ENCODE measurements at places on chromosomes 7 and 10.

DNA sequence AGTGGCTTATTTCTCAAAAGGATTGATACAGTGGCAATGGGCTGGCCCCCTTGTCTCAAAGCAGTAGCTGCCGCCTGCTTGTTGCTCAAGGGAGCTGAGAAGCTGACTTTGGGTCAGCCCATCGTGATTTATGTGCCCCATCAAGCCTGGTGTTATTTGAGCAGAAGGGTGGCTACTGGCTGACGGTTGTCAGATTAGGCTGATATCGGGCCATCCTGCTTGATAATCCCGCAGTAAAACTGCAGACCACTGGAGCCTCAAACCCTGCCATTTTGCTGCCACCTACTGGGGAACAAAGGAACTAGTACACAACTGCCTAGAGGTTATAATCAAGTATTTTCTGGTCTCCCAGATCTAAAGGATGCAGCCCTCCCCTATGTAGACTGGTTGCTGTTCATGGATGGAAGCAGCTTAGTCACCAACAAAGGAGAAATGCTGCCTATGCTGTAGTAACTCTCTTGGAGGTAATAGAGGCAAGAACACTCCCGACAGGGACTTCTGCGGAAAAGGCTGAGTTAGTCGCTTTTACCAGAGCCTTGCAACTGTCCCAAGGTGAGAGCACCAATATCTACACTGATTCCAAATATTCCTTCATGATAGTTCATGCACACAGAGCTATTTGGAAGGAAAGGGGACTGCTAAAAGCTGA, 65.9 kb upstream of the ZNF92 start:
- DNase-seq: peak; percentile 50

DNA sequence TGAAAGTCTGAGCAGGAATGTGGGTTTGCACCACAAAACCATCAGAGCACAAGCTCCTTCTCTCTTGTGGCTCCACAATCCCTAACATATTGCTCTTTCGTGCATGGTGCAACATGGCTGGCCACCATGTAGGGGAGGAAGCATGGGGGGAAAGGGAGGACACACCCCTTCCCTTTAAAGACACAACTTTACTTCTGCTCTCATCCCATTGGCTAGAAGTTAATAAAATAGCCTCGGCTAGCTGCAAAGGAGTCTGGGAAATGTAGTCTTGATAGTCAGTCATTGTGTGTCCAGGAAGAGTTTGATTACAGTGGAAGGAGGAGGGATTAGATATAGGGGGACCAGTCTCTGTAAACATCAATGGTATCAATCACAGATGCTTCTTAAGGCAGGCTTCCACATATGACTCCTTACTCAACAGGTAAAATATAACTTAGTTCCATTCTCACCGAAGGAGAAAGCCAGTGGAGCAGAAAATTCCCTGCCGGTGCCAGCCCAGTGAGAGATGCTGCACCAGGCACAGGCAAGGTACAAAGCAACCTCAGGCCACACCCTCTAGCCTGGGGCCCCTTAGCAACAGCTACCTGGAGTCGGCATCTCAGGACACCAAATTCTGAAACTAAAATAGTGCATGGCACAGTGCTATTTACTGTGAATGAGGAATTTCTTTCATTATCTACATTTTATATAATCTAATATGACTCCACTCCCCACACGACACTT, 124.7 kb upstream of the CTBP2 start:
- no peak for DNase-seq

DNA sequence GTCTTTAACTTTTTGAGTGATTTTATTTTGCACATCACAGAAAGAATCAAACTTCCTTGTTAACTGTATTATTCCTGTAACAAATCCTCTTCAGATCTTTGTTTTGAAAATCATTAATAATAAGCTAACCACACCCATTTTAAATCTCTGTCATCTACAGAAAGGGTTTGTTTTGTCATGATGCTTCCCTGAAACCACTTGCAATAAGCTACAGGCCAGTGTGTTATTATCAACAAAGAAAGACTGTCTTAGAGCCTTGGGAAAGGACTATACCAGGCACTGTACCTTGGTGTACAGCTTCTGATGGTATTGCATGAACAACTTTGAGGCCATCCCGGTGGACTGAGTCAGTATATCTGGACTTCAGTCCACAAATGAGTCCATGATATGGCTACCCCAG, 145.3 kb upstream of the FAM3C start:
- DNase-seq: no peak

DNA sequence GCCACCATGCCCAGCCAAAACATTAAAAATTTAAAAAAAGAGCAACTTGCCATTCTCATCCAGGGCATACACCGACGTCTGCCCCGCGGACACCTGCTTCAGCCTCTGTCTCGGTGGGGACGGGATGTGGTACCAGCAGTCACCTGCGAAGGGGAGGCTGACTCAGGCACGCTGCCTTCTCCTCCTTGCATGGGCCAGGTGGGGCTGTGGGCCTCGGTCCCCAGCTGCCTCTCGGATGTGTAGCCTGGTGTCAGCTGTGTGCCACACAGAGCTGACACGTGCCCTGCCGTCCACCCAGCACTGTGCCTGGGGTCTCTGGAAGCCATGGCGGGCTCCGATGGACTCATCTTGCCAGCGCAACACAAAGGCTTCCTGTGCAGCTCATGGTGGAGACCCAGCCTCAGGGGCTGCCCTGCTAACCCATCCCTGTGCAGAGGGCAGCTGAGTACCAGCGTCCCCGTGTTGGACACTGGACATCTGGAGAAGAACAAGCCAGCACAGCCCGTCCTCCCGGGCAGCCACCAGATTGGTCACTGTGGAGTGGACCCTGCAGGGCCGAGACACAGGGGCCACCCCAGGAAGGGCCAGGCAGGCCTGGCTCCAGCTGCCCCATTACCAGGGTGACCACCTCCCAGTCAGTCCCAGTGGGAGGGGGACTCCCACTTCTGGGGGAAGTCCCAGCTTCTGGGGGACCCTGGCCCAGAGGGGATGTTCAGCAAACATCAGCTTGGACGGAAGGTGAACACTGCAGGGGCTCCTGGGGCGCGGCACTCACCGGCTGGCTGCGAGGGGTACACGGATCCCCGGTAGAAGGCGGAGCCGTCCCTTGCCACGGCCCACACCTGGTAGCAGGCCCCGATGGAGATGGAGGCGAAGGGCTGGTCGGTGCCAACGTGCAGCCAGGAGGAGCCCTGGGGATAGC, 10.6 kb downstream of the BHLHA15 start:
- DNase-seq: no peak

- no peak for DNase-seq
Observed at GRCh38 chr7:94414481-94414880, 19.8 kb downstream of the COL1A2 start.

GRCh38 chr7:155453296-155454182, 4.4 kb upstream of the EN2 start:
- no peak for DNase-seq

DNA sequence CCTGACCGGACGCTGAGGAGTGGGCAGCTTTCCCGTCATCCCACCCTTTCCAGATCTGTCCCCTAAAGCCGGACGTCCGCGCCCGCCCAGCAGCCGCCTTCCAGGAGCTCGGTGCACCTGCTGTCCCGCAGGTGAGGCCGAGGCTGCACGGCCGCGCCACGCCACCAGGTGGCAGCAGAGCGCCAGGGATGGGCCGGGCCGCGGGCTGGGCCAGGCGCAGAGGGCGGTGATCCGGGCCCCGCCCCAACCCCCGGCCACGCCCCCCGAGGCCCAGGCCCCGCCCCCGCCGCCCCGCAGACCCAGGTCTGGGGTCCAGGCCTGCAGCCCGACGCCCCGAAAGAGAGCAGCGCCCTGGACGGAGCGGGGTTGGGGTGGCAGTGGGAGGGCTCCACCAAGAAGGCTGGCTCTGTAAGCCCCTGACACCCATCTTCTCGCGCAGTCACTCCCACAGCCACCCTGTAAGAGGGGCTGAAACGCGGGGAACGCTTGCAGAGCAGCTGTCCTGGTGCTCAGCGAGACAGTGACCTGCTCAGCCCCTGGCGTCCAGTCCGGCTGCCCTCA, 32.2 kb downstream of the FOXL3 start:
- DNase-seq: peak; percentile 74

DNA sequence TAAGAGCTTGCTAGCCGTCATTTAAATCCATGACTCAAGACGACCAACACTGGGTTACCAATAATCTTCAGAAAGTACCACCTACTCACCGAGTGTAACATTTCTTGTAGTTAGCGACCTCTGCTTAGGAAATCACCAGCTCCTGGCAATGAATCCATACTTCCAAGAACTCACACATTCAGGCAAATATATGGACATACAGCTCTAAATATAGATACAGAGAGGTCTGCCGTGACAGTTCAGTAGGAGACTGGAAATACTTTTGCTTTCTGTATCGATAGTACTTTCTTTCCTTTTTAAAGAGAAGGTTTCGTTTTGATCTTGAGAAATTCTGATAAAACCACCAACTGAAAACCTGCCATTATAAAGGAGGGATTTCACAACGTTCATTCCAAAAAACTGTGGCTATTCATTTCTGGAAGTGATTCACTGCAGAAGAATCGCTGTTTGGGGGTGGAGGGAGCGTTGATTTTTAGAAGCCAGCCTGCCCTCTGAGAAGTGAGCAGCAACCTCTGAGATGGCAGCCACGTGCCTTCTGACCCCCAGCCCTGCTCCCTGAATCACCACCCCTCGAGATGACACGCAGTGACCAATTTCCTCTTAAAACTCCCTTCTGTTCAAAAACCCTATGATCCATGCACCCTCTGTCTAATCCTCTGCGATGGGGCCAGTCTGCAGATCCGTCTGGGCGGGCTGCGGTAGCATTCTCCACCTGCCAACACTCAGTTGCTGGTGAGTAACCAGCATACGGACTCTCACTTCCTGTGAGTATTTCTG, 179.0 kb upstream of the KLF14 start:
- peak; percentile 66 for DNase-seq

- DNase-seq: no peak
Observed at GRCh38 chr10:124596962-124597845, 135.6 kb downstream of the LHPP start.

DNA sequence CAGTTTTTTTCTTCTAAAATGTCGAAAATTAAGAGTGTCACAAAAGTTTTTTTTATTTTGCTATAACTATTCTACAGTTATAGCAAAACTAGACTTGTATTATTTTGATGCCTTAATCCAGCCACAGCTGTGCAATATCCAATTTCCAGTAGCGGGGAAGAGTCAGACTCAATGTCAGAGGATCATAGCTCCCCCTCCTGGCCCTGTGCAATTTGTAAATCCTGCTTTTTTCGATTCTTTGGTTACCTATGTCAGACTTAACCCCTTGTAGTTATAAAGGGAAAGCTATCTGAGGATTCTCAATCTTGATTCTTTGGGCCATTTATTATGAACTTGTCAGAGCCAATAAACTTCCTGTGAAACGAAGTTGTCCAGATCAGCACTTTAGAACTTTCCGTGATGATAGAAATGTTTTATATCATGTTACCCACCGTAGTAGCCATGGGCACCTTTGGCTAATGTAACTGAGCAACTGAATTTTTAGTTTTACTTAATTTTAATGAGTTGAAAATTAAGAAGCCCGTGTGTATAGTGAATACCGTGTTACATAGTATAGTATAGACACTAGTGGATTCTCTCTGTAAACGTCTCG, 87.7 kb upstream of the PRKCQ start:
- peak; percentile 5 for DNase-seq

- DNase-seq: no peak
Observed at GRCh38 chr10:55979203-55979602, 381.9 kb downstream of the ZWINT start.

GRCh38 chr7:42618651-42619360, 293.1 kb downstream of the C7orf25 start:
- DNase-seq: no peak

- DNase-seq: no peak
Observed at GRCh38 chr7:103712991-103713778, 267.2 kb upstream of the SLC26A5 start.

GRCh38 chr10:36421992-36422391, 703.4 kb upstream of the ANKRD30A start:
- no peak for DNase-seq

- no peak for DNase-seq
Observed at GRCh38 chr10:15222511-15222910, 54.0 kb upstream of the NMT2 start.
